Ovary (tissue), 10 donors: ENCODE measurements at places on chromosomes 7 and 10. TPM values are rescaled to one million over a fixed set of nuclear protein-coding genes. Genes with fewer than 3 reads are reported as not detected.

The BMPR1A gene
- 29.1 TPM for total RNA-seq

The LCOR gene
- total RNA-seq = 27.8 TPM

The ANKRD1 gene
- not detected for total RNA-seq

The TAS2R41 gene
- not detected for total RNA-seq

The PPP1R3A gene
- total RNA-seq = not detected

The ZNF438 gene
- total RNA-seq = 9.2 TPM
